CD4-positive, alpha-beta T cell (primary cell): ENCODE measurements at places on chromosomes 1 and 21.

DNA sequence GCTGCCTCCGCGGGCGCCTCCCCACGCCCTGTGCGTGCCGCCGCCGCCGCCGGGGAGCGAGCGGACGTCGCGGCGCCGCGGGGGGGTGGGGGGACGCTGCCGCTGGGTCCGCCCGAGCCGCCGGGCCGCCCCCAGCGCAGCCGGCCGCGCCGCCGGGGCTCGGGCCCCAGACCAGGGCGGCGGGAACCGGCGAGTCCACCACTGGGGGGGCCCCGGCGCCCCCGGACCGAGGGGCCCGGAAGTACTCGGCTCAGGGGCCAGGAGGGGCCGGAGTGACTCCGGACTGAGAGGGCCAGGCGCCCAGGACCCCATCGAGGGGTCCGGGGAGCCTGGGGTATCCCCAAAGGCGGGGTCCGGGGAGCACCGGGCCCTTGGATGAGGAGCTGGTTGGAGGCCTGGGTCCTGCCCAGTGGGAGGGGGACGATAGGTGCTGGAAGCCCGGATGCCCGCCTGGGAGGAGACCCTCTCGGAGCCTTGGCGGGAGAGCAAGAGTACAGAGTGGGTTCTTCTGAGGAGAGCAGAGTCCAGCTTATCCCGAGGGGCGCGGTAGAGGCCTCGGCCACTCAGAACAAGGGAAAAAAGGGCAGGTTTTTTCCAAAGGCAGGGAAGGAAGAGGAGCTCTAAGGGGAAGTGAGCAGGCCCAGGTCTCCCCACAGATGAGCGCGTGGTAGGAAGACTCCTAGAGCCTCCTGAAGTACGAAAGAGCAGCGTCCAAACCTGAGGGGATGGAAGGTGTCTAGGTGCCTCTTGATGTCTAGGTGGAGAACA is 556 bp downstream of the GMEB1 start:
- peak; percentile 67 for DNase-seq

DNA sequence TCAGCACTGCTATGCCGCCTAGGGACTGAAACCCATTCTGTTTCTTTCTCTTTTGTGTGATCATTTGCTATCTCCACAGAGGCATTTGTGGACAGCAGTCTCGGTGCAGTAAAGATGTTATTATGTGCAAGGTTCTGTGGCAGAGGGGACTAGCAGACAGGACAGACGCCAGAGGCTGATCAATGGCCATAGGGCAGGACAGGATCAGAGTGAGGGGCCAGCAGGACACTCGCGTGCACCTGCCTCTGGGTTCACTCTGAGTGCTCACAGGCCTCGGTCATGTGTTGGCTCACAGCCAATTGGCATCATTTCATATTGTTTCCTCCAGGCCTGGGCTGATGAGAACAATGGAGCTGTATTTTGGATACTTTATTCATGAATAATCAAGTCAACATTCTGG is 212.6 kb downstream of the TGFB2 start:
- no peak for DNase-seq

GRCh38 chr21:41147979-41148355 is 20.0 kb upstream of the BACE2 start:
- DNase-seq: no peak

DNA sequence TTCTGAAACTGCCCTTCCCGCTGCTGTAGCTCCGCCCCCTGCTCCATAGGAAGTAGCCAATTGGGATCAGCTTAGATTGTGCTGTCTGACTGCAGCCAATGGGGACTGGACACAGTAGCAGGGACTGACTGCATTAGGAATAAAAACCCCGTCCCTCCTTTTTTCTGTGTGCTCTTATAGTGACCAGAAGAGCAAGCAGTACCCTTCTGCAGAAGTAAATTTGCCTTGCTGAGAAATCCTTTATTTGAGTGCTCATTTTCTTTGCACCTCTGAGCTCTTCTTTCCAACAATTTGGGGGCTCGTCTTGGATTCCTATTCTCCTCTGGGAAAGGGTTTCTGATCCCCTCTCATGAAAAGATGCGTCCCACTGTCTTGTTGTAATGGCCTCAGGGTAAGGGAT is 16.2 kb downstream of the OR2L13 start:
- no peak for DNase-seq

- DNase-seq: peak; percentile 64
Observed at GRCh38 chr1:160567858-160568682, 11.2 kb downstream of the CD84 start.

DNA sequence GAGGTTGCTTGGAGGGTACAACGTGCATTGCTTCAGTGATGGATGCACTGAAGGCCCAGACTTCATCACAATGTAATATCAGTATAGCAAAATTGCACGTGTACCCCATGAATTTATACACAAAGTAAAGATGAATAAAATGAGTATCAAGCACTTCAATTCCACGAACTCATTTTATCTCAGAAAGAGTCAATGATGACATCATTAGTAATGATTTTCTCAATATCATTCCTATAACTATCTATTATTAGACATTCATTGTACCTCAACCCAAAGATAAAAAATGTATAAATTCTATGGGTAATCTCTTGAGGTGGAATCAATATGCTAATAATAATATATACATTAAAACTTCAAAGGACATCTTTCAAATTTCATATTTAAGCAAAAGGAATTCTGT is 208.4 kb downstream of the COL11A1 start:
- DNase-seq: no peak

GRCh38 chr1:206580438-206581113 is 31.7 kb downstream of the EIF2D start:
- no peak for DNase-seq

DNA sequence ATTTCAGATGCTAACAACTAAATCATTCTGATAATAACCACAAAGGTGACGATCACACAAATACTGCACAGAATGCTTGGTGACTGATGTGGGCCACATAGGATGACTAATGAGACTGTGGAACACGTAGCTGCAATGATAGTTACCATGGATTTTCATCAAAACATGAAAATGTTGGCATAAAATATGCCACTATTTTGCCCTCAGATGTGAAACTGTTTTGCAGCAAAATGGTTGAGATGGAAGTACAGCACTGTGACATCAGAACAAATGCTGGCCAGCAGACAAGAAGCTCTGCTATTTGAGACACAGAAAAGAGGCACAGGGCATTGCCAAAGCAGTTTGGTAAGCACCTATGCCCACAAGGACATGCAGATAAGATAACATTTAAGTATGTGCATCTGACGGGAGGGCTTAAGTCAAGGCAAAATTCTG is 83.8 kb downstream of the NIBAN1 start:
- peak; percentile 19 for DNase-seq

GRCh38 chr21:31878831-31879230 is 6.0 kb downstream of the HUNK start:
- no peak for DNase-seq

- no peak for DNase-seq
Observed at GRCh38 chr1:84539972-84540371, 33.6 kb upstream of the GNG5 start.

GRCh38 chr1:1917995-1918900 is 831 bp downstream of the TMEM52 start:
- DNase-seq: no peak

DNA sequence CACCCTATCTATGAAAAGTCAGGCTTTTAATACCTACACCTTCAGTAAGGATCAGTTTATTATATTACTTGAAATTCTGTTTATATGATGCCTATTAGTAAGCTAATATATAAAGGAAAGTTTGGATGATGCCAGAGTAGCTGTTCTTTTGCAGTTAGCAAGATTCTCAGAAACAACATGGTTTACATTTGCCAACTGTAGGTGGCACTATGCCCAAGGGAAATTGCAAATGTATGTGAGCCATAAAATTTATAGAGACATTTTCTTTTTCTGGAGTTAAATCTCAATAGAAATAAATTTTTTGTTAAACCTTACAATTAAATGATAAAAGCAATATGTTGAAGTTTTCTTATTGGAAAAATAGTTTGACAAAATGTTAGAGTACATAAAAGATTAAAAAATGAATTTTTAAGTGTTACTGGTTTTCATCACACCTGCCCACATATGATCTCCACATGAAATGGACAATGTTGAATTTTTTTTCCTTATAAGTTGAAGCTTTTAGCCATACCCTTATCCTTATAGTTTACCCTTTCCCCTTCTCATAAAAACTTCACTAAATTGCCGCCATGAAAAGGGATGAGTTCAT is 32.1 kb upstream of the EPHX4 start:
- DNase-seq: peak; percentile 75

- DNase-seq: no peak
Observed at GRCh38 chr1:157682710-157683437, 17.7 kb downstream of the FCRL3 start.

GRCh38 chr1:204320382-204320804 is 39.3 kb downstream of the PLEKHA6 start:
- DNase-seq: no peak

DNA sequence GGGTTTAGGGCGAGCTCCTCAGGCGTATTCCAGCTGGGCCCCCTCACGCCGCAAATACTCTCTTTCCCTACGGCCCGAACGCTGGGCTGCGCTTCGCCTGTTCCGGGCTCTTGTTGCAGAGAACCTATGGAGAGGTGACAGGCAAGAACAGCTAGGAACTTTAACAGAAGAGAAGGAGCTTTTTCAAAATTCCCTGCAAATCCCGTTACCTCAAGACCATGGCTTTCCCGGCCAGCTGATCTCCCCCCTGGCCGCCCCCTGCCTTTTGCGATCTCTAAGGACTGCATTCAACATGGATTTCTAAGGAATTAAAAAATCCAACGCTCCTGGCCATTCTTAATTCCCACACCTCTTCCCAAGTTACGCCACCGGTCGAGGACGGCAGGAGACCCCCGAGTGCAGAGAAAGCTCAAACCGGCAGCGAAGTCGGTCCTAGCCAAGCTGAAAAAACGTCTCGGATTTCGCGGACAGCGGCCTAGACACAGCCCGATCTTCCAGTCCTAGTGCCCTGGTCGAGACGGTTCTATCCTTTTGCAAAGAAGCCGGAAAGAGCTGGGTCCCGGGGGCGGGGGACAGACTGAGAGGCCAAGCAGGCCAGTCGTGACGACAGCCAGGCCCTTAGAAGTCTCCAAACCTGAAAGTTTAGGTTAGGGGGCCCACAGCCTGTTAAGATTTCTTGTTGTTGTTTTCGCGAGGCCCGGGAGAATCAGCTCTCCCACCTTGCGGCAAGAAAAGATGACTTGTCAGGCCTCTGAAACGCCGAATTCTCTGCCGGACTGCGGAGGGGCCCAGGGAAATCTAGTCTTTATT is 1.1 kb upstream of the TBX15 start:
- no peak for DNase-seq

- DNase-seq: no peak
Observed at GRCh38 chr1:116096013-116096618, 15.1 kb upstream of the MAB21L3 start.

- DNase-seq: no peak
Observed at GRCh38 chr1:9371391-9371935, 78.8 kb downstream of the SPSB1 start.

DNA sequence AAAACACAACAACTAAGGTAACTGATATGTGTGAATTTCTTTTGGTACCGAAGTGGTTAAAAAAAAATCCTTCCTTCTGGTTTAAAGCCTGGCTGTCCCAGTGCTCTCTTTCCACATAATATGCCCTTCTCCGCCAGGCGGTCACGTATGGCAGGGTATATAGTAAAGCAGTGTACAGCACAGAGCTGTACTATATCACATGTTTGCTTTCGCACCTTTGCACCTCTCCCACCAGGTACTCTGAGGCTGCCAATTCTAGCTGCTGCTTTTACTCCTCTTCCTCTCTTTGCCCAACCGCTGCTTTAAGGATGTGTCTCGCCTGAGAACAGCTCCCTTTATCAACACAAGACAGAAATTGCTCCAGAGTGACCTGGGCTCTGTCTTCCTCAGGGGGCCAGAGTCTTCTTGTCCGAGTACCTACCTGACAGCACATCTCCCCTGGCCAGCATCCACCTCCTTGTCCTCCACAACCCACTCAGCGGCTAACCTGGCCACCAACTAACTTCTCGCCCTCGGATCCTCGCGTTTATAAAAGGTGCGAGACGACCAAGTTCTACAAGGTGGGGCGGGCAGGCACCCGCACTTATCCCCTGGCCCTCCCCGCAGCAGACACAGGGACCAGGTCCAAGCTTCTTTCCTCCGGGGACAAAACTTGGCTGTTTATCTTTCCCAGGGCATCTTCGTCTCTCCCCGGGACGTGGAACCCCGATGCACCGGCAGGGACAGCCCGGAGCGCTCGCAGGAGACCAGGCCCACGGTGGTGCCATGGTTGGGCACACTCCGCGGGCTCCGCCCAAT is 1.6 kb downstream of the COLGALT2 start:
- no peak for DNase-seq

- DNase-seq: no peak
Observed at GRCh38 chr1:12712076-12712475, 3.8 kb upstream of the AADACL3 start.

DNA sequence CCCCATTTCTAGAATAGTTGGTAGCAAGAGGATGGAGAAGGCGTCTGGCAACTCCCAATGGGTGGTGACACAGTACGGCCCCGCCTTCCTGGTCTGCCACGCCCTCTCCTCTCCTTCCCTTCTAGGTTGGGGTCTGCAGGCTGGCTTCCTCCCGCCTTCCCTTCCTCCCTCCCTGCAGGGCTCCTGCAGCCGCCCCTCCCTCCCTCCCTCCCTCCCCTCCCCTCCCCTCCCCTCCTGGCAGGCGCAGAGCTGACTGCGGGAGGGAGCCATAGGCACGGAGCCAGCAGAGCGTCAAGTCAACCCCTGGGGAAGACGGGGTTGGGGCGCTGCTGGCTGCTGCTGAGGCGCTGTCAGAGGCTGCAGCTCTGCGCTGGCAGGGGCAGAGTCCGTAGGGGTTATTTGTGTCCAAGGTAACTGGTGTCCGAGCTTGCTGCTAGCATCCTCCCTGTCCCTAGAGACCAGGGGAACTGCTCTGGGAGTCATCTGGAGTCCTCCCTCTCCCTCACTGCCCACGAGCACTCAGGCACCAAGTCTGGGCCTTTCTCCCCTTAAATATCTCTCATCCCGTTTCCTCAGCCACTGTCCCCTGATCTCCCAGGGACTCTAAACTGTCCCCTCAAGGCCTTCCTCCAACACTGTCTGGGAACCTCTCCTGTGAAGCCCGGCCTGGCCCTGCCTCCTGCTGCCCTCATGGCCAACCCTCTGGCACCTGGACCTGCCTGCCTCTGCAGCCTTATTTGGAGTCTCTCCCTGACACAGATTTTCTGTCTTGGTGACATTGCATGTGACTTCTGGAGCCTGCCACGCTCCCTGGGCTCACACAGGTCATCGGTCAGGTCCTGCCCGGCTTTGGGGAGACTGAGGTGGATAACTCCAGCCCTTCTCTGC is 57.4 kb upstream of the ACOT11 start:
- peak; percentile 37 for DNase-seq

DNA sequence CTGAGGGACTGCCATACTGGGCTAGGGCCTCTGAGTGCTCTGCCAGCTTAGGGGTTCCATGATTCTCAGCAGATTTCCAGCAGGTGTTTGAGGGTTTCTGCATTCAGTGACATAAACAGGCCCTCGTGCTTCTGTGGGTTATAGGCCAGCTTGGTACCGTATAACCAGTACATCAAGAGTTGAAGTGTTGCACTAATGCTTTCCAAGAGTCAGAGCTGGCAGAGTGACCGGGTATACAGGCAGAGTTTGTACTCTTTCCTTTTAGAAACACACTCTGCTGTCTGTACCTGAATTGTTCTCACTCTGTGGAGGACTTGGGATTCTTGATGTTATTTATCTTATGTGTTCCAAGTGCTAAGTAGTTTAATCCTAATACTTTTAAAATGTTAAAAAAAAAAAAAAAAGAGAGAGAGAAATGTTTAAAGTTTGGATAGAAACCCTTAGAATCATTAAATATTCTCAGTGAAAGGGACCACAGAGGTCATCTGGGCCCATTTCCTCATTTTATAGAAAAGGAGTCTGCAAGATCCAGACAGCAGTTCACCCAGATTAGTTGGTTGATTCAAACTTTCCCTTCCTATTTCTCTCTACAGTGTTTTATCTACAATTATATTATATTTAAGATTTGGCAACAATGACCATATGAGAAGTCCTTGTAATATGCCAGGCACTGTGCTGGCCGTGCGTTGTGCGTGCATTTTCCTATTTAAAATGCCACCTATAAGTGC is 325.8 kb downstream of the KIF26B start:
- no peak for DNase-seq
